ENCODE measurements at places on chromosomes 6 and 20.

- DNase-seq: no peak
These were observed 101.4 kb downstream of the KIF13A start for GRCh38 chr6:17885889-17886576.

DNA sequence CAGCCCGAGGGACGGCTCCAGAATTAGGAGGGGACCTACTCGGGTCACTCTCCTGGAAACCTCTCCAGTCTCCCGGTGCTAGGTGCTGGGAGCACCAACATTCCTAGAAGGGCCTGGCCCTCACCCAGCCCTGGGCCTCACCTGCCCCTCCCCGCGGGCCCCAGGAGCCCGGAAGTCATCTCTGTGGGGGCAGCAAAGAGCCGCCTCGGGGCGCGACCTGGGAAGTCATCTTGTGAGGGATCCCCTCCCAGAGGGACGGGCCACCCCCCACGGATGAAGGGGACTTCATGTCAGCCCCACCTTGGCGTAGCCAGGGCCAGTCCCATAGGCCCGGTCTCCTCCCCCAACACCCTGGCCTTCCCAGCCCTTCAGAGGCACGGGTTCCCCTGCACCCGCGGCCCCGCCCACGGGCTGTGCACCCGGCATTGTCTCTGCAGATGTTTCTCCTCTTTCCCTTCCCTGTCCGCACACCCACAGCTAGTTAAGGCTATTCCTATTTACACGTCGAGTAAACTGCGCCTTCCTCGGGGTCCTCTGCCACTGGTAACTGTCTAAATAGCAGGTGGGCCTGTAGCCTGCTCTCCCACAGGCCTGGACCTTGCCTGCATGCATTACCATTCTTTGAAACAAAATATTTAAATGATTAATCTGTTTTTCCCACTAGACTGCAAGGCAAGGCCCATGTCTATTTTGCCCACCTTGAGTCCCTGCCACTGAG is 896 bp upstream of the RNASET2 start:
- no peak for DNase-seq

- no peak for DNase-seq
These were observed 563 bp downstream of the MGME1 start for GRCh38 chr20:17969278-17969883.

- DNase-seq: no peak
These were observed 102.7 kb downstream of the RIN2 start for GRCh38 chr20:19860737-19861136.

DNA sequence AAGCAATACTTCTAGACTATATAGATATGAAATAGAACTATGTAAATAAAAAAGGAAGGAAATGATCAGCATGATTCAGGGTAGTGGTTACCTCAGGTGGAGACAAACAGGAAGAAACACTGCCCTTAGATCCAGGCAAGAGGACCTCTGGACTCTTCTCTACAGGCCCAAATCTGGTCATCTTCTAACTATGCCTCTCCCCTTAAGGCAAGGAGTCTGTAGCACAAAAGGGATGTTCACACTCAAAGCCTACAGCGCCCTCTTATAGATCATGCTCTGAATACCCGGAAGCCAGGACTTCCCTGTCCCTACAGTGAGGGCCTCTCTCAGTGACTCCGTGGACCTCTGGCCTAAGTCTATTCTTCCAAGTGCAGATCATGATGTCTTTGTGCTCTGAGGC is 30.4 kb upstream of the HIVEP2 start:
- DNase-seq: no peak

- DNase-seq: no peak
These were observed 210.4 kb upstream of the MARCKS start for GRCh38 chr6:113646701-113647100.

- no peak for DNase-seq
These were observed 35.9 kb upstream of the FAM50B start for GRCh38 chr6:3813150-3813780.

GRCh38 chr20:24361541-24361940 is 107.9 kb upstream of the SYNDIG1 start:
- no peak for DNase-seq

DNA sequence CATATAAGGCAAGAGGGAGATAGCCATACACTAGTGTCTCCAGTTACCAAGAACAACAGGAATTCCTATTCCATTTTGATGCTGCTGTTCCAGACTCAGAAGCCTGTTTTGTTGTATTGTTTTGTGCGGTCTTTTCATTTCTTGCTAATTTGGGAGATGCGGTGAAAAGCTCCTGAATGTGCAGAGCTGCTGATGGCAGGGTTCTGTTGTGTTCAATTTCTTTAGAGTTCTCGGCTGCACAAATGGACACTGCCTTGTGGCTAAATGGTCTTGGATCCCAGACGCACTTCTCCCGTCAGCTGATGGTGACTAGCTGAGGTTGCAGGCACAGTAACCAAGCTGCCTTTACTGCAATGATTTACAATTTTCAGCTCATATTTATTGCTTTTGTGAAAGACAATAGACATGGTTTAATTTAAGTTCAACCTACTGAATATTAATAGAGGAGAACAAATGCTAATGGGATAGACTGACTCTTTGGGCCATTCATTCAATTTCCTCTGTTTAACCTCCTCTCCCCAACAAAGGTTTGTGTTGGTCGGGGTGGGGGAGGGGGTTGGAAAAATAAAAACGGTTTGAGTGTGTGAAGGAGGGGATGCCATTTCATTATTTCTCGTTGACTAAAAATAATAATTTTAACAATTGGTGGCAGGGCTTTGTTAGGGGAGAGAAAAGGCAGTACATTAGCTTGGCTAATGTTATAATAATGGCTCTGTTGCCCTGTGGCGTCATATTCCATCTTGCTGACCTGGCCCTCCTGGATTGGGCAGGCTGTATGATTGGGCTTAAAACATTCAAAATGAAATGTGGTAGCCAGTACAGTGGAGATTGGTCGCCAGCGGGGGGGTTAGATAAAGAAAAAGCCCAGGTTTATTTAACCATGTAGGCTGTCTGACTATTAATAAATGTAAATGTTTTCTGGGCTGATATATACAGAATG is 159.5 kb downstream of the JARID2 start:
- no peak for DNase-seq

- DNase-seq: no peak
These were observed 272.8 kb upstream of the AGPAT4 start for GRCh38 chr6:161546632-161547031.

DNA sequence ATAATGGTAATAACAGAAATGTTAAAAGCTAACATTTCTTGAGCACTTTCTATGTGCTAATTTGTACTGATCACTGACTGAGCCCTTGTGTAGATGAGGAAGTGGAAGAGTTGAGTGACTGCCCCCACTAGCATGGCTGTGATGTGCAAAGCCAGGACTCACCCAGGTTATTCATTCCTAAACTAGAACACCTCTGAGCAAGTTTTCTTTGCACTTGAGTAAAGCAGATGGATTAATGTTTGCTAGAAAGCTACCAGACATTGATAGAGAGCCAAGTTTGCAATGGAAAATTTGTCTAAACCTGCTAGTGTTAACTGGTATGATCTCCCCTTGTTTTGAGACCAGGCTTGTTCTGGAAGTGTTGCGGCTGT is 467.4 kb upstream of the PLCB4 start:
- DNase-seq: no peak

DNA sequence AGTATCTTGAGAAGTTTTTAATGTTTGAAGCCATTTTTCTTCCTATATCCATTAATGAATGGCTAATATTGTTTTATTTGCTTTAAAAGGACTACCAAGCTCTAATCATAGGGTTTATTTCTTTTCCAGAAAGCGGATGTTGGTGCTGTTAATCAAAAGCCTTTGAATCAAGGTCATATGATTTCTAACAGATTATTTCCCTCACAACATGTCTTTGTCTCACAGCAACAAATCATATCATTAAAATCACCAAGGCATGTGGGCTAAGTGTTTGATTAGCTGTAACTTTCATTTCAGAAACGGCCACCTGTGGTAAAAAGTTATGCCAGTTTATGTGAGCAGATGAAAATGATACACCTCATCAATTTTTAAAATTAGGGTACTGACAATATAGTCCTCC is 21.7 kb downstream of the TRAF3IP2 start:
- DNase-seq: no peak

GRCh38 chr6:159833556-159833955 is 33.5 kb downstream of the PNLDC1 start:
- DNase-seq: no peak

- no peak for DNase-seq
These were observed 26.5 kb downstream of the PPP1R3G start for GRCh38 chr6:5111626-5112025.

DNA sequence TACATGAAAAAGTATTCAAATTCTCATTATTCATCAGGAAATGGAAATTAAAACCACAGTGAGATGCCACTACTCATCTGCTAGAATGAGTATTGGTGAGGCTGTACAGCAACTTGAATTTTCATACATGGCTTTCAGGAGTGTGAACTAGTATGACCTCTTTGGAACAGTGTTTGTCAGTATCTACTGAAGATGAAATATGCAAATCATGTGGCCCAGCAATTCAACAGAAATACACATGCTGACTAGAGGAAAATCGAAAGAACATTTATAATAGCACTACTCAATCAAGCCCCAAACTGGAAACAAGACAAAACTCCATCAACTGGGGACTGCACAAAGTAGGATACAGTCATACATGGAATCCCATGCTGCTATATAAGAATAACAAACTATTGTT is 102.2 kb downstream of the DCDC2 start:
- no peak for DNase-seq

- DNase-seq: no peak
These were observed 164.5 kb upstream of the SLC24A3 start for GRCh38 chr20:19047951-19048296.

DNA sequence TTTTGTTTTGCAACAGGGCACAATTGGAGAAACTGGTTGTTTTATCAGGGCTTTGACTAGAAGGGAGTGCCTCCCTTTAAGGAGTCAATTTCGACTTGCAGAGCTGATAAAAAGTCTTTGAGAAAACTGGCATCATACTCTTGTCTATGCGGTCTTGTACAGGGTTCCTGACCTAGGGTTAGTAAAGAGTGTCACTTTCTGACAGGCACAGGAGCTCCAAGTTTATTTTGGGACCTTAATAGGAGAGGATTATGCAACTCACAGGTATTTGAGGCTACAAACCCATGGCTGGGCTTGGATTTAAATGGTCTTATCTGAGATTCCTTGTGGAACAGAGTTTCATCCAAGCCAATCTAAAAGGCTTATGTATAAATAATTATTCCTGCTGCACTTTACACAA is 365.4 kb downstream of the HTR1B start:
- DNase-seq: no peak

- no peak for DNase-seq
These were observed 231.6 kb downstream of the SYNDIG1 start for GRCh38 chr20:24701027-24701426.

- no peak for DNase-seq
These were observed 31.4 kb downstream of the NHSL1 start for GRCh38 chr6:138467901-138468300.

DNA sequence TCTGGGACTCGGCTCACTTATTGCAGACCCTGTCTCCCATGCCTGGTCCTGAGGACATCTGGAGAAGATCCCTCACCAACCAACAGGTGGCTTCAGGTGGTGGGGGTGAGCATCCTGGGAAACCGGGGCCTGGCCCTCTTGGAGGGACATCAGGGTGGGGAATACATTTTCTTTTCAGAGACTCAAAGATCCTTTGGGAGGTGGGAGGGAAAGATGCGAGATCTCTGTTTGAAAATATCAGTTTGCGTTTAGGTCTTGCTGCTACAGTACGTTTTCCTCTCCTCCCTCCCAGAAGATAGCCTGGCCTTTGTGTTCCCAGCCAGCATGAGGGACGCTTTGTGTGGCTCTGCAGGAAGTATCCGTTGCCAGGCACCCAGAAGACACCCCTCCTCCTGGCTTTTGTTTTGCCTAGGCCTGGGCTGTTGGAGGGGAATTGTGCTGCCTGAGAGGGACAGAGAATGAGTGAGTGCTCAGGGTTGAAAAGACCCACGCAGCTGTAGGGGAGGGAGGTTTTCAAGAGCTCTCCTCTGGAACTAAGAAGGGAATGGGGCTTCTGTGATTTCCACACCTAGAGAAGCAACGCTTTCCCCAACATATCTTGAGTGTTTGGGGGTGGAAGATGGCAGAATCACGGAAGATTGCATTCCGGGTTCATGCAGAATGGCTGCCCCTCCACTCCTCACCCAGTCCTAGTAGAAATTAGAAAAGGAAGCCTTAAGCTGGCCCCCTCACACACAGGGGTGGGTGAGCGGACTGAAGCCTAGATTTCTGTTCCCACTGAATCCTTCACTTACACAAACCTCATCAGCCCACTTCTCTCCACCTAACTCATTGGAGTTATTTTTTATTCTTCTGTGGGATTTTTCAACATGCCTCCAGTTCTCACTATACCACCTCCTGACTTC is 22.0 kb upstream of the SLC2A12 start:
- no peak for DNase-seq

GRCh38 chr6:106220485-106220884 is 105.1 kb downstream of the ATG5 start:
- no peak for DNase-seq

GRCh38 chr6:21005816-21006570 is 471.7 kb downstream of the CDKAL1 start:
- no peak for DNase-seq

- DNase-seq: no peak
These were observed 23.6 kb upstream of the NKAIN2 start for GRCh38 chr6:123780021-123780420.

DNA sequence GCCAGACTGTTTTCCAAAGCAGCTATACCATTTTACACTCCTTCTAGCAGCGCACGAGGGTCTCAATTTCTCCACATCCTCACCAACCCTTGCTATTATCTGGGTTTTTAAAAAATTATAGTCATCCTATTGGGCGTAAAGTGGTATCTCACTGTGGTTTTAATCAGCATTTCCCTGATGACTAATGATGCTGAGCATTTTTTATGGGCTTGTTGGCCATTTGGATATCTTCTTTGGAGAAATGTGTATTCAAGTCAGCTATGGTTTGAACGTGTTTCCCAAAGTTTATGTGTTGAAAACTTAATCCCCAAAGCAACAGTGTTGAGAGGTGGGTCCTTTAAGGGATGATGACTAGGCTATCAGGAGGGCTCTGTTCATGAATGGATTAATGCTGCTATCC is 6.7 kb downstream of the MCUR1 start:
- no peak for DNase-seq

GRCh38 chr6:33205191-33206026 is 954 bp downstream of the HSD17B8 start:
- no peak for DNase-seq

GRCh38 chr6:46501136-46502089 is 10.2 kb upstream of the RCAN2 start:
- no peak for DNase-seq

DNA sequence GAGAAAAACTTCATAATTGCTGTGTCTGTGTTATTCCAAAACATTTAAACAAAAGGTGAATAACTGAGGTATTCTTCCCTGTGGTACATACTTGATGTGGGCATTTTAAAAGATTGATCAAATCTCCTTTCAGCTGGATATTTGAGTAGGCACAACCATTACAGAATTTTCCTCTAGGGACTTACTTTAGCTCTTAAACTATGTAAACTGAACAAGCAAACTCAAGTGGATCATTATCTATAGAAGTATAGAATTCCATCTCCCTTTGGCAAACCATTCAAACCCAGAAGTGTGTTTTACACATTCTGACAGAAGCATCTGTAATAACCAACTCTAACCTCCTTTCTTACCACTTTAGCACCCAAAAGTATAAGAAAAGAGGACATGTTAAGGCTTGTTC is 241.4 kb downstream of the ESR1 start:
- no peak for DNase-seq
